Activated naive CD4-positive, alpha-beta T cell treated with anti-CD3 and anti-CD28 coated beads for 36 hours (primary cell): ENCODE measurements at places on chromosomes 12 and 14. TPM values are rescaled to one million over a fixed set of nuclear protein-coding genes. Genes with fewer than 3 reads are reported as not detected.

Gene PSMA6
- total RNA-seq: 437 TPM

Gene ACOT6
- total RNA-seq: not detected

Gene NAA30
- total RNA-seq: 12.3 TPM

Gene KLRC2
- not detected for total RNA-seq

Gene CD69
- total RNA-seq: 150 TPM

DNA sequence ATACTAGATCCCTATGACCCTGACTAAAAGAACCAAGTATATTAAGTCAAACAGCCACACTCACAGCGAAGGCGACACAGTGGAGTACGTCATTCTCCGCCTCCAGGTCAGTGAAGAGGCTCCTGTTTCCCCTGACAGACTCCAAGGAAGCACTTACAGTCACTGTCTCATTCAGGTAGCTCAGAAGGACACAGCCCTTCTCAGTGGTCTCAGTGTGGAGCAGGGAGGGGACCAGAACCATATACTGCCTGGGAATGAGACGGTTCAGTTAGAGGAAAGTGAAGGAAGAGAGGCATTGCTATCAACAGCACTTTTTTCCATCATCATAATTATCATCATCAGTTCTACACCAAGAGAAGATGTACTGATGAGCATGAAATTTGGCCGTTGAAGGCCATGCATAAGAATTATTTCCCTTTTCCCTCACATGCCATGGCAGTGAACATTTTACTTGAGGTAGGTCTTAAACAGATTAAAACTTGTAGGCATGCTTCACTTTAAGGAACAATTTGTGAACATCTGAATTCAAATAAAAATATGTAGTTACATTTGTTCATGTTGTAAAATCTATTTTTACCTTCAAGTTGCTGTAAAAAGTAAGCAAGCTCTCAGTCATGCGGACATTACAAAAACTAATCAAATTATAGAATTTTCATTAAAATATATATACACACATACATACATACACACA lies 2.3 kb downstream of the A2M start:
- peaks cover 2% of the 10 kb centered on the region for H3K36me3 ChIP-seq
- no peaks in the 10 kb centered on the region for H3K27me3 ChIP-seq
- DNase-seq: no peak
- H3K4me1 ChIP-seq: peaks cover 18% of the 10 kb centered on the region
- H3K4me3 ChIP-seq: no peak overlapping the region

DNA sequence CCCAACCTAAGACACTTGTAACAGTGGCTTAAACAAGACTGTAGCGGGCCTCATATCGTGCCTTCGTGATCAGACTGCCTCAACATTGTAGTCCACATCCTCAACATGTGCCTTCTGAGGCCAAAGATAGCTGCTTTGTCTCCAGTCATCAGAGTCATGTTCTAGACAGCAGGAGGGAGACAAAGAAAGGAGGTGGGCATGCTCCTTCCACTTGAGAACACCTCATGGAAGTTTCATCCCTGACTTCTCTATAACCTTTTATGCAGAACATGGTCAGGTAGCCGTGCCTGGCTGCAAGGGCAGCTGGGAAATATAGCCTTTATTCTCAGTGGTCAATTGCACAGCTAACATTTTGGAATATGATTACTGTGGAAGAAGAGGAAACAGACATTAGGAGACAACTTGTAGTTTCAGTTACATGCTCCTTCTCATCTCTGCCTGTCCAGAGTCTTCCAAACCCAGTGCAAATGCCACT lies 25.3 kb upstream of the DHRS2 start:
- H3K27ac ChIP-seq: peak overlapping the region; percentile 82
- H3K4me1 ChIP-seq: peaks cover 37% of the 10 kb centered on the region
- no peaks in the 10 kb centered on the region for H3K27me3 ChIP-seq
- peaks cover 2% of the 10 kb centered on the region for H3K36me3 ChIP-seq

Gene CCDC177
- not detected for total RNA-seq

Gene VSIG10
- total RNA-seq: 1.7 TPM

Gene STX2
- total RNA-seq: 10.8 TPM

DNA sequence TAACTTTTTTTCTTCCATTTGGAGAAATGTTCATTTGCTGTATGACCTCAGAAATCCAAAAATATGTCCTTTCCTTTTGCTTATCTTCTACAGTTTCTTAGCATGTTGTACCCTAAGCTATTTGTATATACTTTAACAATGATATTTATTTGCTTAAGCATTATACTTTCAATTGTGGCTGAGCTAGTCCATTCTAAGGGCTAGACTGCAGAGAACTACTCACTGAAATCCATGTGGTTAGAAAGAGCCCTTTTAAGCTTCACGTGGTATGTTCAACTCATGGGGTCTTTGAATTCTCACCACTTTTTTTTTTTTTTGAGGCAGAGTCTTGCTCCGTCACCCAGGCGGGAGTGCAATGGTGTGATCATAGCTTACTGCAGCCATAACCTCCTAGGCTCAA lies 122.5 kb downstream of the HMGA2 start:
- H3K27ac ChIP-seq: no peak overlapping the region
- DNase-seq: no peak
- H3K4me1 ChIP-seq: no peaks in the 10 kb centered on the region
- H3K27me3 ChIP-seq: peaks cover 24% of the 10 kb centered on the region

- peaks cover 76% of the 10 kb centered on the region for H3K4me1 ChIP-seq
- peak; percentile 41 for DNase-seq
- H3K4me3 ChIP-seq: peak overlapping the region; percentile 55
- H3K36me3 ChIP-seq: peaks cover 81% of the 10 kb centered on the region
- H3K27me3 ChIP-seq: no peaks in the 10 kb centered on the region
- H3K27ac ChIP-seq: peak overlapping the region; percentile 99
These were observed 7.5 kb downstream of the RESF1 start for GRCh38 chr12:31966558-31967205.

Gene LTB4R
- 11.4 TPM for total RNA-seq

DNA sequence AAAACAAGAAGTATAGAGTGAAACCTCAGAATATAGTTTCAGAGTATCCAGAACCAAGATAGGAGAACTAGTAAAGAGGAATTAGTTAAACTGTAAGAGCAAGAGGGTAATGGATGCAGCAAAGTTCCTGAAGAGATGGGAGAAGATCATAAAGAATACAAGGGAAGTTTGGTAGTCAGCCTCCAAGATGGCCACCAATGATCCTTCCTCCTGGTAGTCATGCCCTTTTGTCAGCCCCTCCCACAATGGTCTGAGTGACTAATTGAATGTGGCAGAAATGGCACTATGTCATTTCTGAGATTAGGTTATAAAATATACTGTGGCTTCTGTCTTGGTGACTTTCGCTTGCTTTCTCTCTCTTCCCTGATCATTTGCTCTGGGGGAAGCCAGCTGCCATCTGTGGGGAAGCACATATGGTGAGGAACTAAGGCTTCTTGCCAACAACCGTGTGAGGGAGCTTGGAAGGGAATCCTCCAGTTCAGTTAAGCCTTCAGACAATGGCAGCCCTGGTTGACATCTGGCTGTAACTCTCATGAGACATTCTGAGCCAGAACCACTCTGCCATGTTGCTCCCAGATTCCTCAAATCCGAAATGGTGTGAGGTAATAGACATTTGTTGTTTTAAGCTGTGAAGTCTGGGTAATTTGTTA lies 55.3 kb upstream of the AMN1 start:
- no peaks in the 10 kb centered on the region for H3K36me3 ChIP-seq
- no peak overlapping the region for H3K27ac ChIP-seq
- no peak overlapping the region for H3K4me3 ChIP-seq
- peaks cover 8% of the 10 kb centered on the region for H3K4me1 ChIP-seq
- no peak for DNase-seq

- peaks cover 8% of the 10 kb centered on the region for H3K36me3 ChIP-seq
- no peaks in the 10 kb centered on the region for H3K4me1 ChIP-seq
- no peak for DNase-seq
- no peaks in the 10 kb centered on the region for H3K27me3 ChIP-seq
- no peak overlapping the region for H3K4me3 ChIP-seq
- H3K27ac ChIP-seq: no peak overlapping the region
These were observed 48.4 kb downstream of the DCAF4 start for GRCh38 chr14:72974661-72975060.

- H3K36me3 ChIP-seq: no peaks in the 10 kb centered on the region
- H3K27me3 ChIP-seq: no peaks in the 10 kb centered on the region
- DNase-seq: no peak
- H3K4me1 ChIP-seq: no peaks in the 10 kb centered on the region
- H3K4me3 ChIP-seq: no peak overlapping the region
These were observed 24.7 kb downstream of the INSM2 start for GRCh38 chr14:35558680-35559079.

DNA sequence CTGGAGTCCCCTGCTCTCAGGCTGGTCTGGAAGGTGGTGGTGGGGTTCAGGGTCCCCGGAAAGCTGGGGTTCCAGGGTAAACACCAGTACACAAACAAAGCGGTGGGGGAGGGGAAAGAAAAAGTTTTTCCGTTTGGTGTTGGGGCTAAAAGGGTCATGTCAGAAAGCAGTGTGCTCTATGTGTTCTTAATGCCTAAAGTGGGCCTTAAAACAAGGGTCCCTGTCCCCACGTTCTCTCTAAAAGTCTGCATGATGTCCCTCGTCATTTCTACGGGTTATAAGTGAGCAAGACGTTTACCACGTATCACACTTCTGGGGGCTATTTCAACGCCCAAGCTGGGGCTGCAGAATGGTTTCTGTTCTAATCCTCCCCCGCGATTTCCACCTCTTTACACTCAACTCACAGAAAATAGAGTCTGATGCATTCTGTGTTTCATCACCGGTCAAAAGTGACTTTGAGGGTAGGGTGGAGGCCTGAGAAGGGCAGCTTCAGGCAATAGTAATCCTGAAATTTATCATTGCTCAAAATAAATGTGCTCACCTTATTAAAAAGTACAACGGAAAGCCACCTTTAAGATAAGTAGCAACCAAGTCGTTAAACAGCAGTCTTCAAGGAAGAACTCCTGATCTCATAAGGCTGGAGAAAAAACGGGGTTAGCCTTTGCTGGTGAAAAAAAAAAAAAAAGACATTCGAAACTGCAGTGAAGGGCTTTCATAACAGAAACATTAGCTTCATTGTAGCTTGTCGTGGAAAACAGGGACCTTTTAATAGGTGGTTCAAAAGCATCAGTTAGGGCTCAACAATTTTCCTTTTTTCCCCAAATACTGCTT lies 63.9 kb upstream of the PTGR2 start:
- H3K36me3 ChIP-seq: no peaks in the 10 kb centered on the region
- peak overlapping the region; percentile 90 for H3K4me3 ChIP-seq
- peaks cover 54% of the 10 kb centered on the region for H3K4me1 ChIP-seq
- peak; percentile 56 for DNase-seq
- H3K27me3 ChIP-seq: no peaks in the 10 kb centered on the region

Gene FAM90A1
- 0.21 TPM for total RNA-seq

DNA sequence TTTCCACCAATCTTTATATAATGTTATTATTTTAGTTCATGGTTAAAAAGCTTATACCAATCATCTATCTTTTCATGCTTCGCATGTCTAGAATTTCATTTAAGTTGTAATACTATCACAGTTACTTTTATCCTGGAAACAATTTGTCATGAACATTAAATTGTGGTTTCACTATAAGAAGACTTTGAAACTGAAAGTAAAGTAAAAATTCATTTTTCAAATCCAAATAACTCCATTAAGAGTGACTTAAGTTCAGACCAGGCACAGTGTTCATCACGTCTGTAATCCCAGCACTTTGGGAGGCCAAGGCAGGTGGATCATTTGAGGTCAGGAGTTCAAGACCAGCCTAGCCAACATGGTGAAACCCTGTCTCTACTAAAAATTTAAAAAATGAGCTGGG lies 12.4 kb downstream of the ESR2 start:
- H3K27me3 ChIP-seq: no peaks in the 10 kb centered on the region
- peaks cover 19% of the 10 kb centered on the region for H3K4me1 ChIP-seq
- no peak overlapping the region for H3K4me3 ChIP-seq
- DNase-seq: no peak

Gene KRT6A
- not detected for total RNA-seq

DNA sequence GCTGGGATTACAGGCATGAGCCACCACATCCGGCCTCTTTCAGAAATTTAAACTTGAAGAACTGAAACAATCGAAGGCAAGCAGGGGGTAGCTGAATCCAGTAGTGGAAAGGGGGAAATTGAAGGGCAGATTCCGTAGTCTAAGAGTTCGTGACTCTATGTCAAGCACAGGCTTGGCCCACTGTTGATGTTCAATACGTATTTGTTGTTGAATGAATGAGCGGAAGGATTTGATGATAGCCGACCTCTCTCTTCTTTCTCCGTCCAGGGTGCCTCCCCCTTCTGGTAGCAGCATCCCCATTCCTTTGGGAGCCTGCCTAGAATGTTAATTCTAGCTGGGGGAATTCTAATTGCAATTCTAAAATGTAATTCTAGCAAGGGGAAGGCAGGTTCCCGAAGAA lies 59.8 kb upstream of the MED13L start:
- DNase-seq: no peak
- H3K27ac ChIP-seq: no peak overlapping the region
- peaks cover 8% of the 10 kb centered on the region for H3K4me1 ChIP-seq
- H3K27me3 ChIP-seq: no peaks in the 10 kb centered on the region
- H3K36me3 ChIP-seq: no peaks in the 10 kb centered on the region
- H3K4me3 ChIP-seq: no peak overlapping the region

DNA sequence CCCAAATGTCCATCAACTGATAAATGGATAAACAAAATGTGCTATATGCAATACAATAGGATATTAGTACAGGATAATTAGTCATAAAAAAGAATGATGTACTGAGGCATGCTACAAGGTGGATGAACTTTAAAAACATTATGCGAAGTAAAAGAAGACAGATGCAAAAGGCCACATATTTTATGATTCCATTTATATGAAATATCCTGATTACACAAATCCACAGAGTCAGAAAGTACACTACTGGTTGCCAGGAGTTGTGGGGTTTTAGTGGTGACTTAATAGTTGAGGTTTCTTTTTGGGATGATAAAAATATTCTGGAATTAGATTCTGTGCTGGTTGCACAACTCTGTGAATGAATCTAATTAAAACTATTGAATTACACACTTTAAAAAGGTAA lies 12.6 kb downstream of the TRIM9 start:
- H3K4me1 ChIP-seq: no peaks in the 10 kb centered on the region
- DNase-seq: no peak
- H3K36me3 ChIP-seq: no peaks in the 10 kb centered on the region
- no peak overlapping the region for H3K27ac ChIP-seq

DNA sequence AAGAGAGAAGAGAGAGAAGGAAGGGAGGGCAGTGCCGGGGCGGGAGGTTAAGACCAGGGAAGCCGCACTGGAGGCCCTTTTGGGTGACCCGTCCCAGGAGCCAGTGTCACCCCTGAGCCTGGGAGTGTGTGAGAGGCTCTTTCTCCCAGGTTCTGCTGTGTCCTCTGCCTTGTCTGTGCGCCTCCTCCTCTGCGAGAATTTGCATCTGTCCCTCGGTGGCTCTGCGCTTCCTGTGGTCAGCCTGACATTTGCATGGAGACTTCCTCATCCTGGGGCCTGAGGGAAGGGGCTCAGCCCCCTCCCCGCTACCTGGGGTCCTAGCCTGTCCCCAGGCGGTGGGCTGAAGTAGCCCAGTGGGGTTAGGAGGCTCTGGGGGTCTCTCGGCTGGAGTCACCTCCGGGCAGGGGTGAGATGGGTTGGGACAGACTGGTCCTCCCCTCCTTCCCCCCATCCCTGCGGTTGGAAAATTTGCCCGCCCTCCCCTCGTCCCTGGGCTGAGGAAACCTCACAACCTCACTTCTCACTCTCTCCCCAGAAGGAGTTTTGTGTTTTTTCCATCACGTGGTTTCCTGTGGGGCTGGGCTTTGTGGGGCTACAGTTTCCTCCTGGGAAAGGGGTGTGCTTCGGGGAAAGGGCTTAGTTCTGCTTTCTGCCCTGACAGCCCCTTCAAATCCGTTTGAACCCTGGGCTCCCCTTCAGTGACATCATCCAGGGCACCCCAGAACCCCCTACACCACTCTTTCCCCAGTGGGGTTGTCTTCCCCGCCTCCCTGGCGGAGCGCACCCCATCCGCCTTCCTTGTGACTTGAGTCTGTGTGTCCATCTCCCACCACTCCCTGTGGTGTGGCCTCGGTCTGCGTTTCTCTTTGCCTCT lies 2.5 kb downstream of the PTPN6 start:
- H3K4me1 ChIP-seq: peaks cover 69% of the 10 kb centered on the region
- H3K27me3 ChIP-seq: no peaks in the 10 kb centered on the region
- H3K4me3 ChIP-seq: peak overlapping the region; percentile 98
- peaks cover 72% of the 10 kb centered on the region for H3K36me3 ChIP-seq
